ENCODE measurements at places on chromosomes 6 and 20.

DNA sequence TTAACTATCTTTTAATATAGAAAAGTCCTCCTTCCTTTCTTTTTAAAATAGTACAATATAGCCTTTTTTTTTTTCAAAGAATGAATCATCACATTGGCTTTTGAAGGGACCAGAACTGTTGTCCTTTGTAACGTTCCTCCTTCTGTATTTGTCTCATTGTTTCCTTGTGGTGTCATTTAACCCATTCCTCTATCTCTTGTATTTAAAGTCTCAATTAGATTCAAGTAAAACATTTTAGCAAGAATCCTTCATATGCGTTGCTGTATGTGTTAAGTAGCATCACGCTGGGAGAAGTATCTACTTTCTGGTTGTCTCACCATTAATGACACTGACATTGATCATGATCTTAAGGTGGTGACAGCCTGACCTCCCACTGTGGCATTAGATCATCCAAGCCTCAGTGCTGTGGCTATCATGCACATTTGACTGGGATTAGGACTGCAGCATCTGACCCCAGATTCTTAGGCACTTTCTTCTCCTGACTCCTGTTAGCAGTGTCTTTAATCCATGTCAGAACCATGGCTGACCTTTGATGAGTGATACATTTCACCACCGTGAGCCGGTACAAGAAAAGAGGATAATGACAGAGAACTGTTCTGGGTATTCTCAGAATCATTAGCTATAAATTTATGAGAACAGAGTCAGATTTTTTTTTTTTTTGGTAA lies 67.5 kb upstream of the TFB1M start:
- DNase-seq: no peak

GRCh38 chr20:38937000-38937399 lies 10.8 kb downstream of the FAM83D start:
- DNase-seq: no peak

GRCh38 chr6:7979831-7980230 lies 69.2 kb upstream of the TXNDC5 start:
- no peak for DNase-seq

DNA sequence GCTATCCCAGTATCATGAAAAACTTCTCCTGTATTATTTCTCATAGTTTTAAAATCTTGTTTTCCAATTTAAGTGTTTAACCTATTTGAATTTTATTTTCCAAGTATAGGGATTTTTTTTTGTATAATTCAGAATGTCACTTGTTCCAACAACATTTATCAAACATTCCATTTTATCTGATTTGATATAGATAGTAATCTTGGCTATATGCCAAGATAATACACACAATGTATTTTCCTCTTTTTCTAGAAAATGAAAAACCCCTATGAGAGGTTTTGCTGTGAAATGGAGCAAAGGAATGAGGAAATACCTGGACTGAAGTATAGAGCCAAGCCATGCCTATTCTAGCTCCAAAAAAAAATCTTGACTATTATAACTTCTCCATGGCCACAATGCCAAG lies 628.9 kb downstream of the HTR1B start:
- DNase-seq: no peak
